Muscle of arm (tissue), 14 donors: ENCODE measurements at places on chromosomes 12 and 14. TPM values are rescaled to one million over a fixed set of nuclear protein-coding genes. Genes with fewer than 3 reads are reported as not detected.

The OTOGL gene
- not detected for polyA plus RNA-seq

GRCh38 chr14:75283833-75284563, 5.4 kb downstream of the FOS start:
- no peak for DNase-seq

- no peak for DNase-seq
These were observed 87.1 kb downstream of the GPR135 start for GRCh38 chr14:59377991-59378601.

DNA sequence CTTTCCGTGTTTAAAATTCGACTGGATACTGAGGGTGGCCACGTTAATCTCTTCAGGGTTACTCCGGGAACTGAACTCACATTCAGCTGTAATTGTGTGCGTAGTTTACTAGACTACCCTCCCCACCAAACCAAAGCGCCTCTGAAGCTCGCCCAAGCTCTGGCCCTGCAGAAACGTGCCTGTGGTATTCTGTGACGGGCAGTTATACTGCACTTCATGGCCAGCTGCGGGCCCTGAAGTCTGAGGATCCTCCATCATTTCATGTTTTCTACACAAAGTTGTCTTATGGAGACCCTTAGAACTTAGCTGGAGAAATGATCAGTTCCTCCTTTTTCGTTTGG, 688 bp downstream of the ZNF26 start:
- no peak for DNase-seq

DNA sequence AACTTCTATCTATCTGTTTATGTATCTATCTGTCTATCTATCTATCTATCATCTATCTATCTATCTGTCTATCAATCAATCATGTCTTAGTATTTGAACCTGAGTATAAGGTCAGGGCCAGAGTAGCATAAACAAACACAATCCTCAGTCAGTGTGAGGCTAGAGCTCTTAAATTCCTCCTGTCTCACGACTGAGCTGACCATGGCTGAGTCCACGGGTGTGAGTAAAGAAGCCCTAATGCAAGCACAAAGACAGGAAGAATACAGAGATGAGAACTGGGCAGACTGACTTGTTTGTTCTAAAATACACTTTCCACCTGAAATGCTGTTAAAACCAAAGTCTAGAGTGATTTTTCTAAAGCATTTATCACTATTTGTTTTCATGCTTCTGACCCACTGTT, 47.2 kb upstream of the STXBP6 start:
- DNase-seq = no peak

GRCh38 chr14:69992564-69992963, 113.3 kb downstream of the SMOC1 start:
- no peak for DNase-seq

- no peak for DNase-seq
These were observed 39.7 kb downstream of the PSMA6 start for GRCh38 chr14:35331605-35332516.

DNA sequence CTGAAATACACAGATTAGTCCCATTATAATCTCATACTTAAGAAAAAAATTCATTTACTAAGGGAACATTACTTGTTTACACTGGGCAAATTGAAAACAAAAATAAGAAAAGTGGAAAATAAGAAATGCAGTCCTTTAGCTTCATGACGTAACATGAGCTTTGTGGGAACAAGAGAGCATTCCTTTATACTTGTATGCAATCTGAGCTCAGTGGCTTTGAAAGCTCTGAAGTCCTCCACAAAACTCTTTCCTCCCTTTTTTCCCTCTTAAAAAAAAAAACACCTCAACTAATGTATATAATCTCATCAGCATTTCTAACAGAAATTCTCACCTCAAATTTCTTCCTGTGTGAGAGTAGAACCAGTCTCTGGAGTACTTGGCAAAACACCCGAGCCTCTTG, 76.9 kb upstream of the OTX2 start:
- no peak for DNase-seq
